ENCODE measurements at places on chromosomes 5 and 9.

- DNase-seq, result peak; percentile 51
Observed at GRCh38 chr5:160199410-160199911, 29.8 kb upstream of the FABP6 start.

- no peak for DNase-seq
Observed at GRCh38 chr9:36401164-36401740, 1.2 kb upstream of the RNF38 start.

DNA sequence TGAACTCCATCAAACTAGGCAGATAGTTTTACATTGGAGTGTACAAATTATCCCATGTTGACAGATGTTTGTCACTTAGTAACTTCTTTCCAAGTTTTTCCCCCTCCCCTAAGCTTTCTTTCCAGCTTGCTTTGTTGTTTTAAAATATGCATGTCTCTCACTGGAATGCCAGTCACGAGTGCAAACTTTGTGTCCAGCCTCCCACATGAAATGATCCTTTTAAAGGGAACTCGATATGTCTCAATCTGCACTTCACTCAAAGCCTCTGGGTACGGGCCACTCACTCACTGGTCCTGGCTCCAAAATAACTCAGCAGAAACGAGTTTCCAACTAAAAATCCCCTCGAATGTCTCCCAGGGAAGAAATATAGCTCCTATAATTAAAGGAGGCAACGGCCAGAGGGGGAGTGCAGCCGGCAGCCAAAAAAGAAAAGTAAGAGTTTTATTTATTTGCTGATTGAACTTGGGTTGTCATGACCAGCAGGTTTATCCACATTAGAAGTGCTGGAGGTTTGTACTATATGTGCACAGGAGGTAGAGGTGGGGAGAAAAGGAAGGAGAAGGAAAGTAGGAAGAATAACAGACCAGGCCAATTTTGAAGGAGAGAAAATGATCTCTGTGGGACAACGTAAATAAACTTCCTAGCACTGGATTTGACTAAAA lies 17.5 kb downstream of the NR2F1 start:
- DNase-seq, result no peak

DNA sequence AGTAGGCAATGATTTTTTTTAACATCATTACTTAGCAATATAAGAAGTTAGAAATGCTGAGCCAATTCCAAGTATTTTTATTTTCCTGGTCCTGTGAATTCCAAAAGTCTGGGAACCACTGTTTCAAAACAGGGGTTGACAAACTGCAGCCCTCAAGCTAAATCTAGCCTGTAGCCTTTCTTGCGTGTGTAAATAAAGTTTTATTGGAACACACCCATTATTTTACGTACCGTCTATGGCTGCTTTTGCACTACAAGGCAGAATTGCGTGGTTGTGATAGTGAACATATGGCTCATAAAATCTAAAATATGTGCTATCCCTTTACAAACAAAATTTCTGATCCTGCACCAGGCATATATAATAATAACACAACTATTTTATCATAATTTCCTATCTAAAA lies 279.1 kb downstream of the SAXO1 start:
- no peak for DNase-seq

- DNase-seq, result peak; percentile 66
Observed at GRCh38 chr5:177116631-177117373, 16.8 kb upstream of the NSD1 start.

GRCh38 chr5:171421331-171422262 lies 2.1 kb downstream of the FGF18 start:
- no peak for DNase-seq

GRCh38 chr5:172399336-172399735 lies 55.0 kb downstream of the SH3PXD2B start:
- DNase-seq, result no peak

DNA sequence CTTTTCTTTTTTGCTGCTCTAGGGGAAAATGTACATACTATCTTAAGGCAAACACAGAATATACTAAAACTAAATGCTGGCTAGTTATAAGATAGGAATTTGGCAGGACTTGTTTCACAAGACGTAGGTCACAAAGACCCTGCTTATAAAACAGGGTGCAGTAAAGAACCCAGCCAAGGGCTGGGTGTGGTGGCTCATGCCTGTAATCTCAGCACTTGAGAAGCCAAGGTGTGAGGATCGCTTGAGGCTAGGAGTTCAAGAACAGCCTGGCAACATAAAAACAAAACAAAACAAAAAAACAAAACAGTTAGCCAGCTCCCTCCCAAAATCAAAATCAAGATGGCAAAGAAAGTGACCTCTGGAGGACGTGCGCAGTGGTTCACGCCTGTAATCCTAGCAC lies 49.5 kb upstream of the DENND4C start:
- no peak for DNase-seq

GRCh38 chr5:34914671-34915138 lies 599 bp downstream of the RAD1 start:
- no peak for DNase-seq

- no peak for DNase-seq
Observed at GRCh38 chr5:60563696-60564324, 136.2 kb downstream of the DEPDC1B start.

- no peak for DNase-seq
Observed at GRCh38 chr9:128412120-128412790, 8.4 kb upstream of the CERCAM start.

DNA sequence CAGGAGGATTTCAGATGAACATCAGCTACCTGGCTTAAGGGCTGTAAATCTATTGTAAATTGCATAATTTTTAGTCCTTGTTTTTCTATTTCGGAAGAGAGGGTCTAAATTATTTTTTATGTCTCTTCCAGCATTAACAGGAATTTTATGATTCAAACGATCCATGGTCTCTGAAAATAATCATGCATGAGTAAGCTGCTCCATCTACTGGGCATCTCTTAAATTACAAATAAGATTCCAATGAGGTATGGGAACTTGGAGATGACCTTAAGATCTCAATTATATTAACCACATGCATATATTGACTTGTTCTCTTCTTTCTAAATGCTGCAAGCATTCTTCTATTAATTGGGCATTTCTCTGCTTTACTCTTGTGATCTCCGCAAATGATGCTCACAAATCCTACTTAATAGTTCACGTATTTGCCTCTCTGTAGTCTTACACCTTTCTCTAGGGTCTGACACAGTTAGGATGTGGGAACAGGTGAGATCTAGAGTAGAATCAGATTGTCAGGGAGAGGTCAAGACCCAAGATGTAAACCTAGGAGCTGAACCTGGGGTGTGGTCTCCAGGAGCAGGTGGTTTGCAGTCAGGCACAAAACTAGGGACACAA lies 86.9 kb downstream of the NUDT12 start:
- no peak for DNase-seq

- DNase-seq, result no peak
Observed at GRCh38 chr5:176806137-176806536, 4.2 kb upstream of the UNC5A start.

DNA sequence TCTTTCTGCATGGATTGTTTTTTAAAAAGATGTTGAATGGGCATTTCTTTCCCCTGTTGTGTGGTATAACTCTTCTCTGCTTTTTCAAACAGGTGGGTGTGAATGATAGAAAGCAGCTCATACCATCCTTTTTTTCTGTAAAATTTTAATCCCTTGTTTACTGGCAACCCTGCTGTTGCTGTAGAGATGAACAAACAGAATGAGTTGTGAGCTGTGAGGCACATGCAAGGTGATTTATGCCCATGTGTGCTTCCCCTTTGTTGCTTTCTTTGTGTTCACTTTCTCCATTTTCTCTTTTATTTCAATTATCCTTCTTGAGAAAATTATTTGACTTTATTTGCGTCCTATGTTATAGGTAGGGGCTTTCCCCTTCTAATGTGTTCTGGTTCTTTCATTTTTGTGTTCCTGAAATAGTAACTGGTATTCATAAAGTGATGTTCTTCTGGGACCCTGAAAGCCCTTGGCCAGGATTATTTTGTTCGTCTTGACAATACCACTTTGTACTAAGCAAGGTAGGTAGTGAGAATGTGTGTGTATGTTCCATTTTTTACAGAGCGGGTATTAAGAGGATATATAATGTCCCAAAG lies 79.9 kb downstream of the AOPEP start:
- DNase-seq, result no peak

DNA sequence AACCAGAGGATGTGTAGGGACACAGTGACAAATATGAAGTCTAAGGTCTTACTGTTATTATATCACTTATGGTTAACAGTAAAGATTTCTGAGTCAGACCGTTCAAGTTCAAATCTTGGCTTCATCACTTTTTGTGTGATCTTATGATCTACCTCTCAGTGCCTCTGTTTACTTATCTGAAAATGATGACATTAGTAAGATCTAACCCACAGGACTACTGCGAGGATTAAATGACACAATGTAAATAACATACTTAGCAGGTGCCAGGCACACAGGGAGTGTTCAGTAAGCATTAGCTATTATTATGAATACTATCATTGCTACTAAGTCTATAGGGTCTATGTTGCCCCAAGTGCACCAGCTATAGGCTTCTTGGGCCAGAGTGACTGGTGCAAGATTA lies 2.0 kb downstream of the IRF1 start:
- no peak for DNase-seq

DNA sequence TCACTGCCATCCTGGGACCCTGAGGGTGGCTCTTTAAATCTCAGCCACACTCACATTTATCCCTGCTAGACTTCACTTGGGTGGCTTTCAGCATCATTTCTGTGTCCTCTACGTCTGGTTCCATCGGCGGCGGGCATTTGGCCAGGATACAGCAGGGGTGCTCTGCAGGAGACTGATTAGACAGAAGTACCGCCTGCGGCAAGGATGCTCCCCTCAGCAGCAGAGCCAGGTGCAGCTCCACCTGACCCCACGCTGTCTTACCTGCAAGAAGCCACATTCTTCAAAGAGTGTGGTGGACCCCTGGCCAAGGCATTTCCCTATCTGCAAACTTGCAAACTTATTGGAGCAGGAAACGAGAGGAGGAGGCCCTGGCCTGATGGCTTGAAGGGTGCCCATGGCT lies 309.8 kb upstream of the IRX4 start:
- DNase-seq, result no peak

DNA sequence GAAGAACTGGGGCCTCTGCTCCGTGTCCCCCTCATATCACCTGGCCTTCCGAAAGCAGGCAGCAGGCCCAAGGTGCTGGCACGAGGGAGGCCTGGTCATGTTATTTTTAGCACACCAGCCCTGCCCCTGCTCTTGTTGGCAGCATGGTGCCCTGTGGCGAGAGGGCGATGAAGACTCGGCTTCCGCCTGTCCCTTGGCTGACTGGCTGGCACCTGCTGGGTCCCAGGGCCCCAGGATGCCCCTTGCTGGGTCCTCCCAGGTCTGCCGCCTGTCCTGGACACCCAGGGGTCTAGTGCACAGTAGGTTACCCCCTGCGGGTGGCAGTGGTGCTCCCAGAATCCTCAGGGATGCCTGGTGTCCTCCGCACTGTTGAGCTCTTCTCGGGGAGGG lies 77.0 kb downstream of the RXRA start:
- no peak for DNase-seq
